AG09319 (cell line): ENCODE measurements at places on chromosomes 16 and 17.

- no peak for DNase-seq
Observed at GRCh38 chr17:7109461-7110322, 4.9 kb downstream of the ASGR2 start.

DNA sequence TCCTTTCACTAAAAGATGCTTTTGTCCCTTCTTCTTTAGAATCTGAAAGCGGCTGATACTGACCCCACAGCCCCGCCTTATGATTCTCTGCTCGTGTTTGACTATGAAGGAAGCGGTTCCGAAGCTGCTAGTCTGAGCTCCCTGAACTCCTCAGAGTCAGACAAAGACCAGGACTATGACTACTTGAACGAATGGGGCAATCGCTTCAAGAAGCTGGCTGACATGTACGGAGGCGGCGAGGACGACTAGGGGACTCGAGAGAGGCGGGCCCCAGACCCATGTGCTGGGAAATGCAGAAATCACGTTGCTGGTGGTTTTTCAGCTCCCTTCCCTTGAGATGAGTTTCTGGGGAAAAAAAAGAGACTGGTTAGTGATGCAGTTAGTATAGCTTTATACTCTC lies 10.1 kb upstream of the TANGO6 start:
- DNase-seq: no peak

- no peak for DNase-seq
Observed at GRCh38 chr16:14958323-14958600, 16.6 kb upstream of the PDXDC1 start.

GRCh38 chr17:79407385-79407784 lies 203.5 kb downstream of the RBFOX3 start:
- DNase-seq: no peak
